Adrenal gland (tissue), 19 donors: ENCODE measurements at places on chromosomes 6 and 20. TPM values are rescaled to one million over a fixed set of nuclear protein-coding genes. Genes with fewer than 3 reads are reported as not detected.

- H3K27me3 ChIP-seq, result no peaks in the 10 kb centered on the region
- no peaks in the 10 kb centered on the region for H3K36me3 ChIP-seq
- DNase-seq, result no peak
- no peak overlapping the region for H3K27ac ChIP-seq
- no peaks in the 10 kb centered on the region for H3K4me1 ChIP-seq
- H3K4me3 ChIP-seq, result no peak overlapping the region
Observed at GRCh38 chr6:85390105-85390728, 59.7 kb upstream of the NT5E start.

DNA sequence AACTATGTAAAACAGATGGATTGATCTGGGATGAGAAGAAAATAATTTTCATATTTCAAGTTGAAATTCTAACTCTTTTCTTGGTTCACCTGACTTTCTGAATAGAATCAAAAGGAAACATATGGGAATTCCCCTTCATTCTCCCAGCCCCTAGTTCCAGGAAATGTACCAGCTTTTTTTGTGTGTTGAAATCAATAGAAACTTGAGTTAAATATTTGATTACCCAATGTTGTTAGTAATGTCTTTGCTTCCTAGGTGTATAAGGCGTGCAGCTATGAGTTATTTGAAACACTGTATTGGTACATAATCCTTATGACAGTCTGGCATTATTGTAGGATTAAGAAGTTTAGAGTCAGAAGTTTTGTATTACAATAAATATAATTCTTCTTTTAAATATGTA lies 21.5 kb downstream of the VNN2 start:
- DNase-seq, result no peak
- no peak overlapping the region for H3K27ac ChIP-seq
- no peaks in the 10 kb centered on the region for H3K4me1 ChIP-seq
- no peak overlapping the region for H3K4me3 ChIP-seq
- no peaks in the 10 kb centered on the region for H3K27me3 ChIP-seq
- no peaks in the 10 kb centered on the region for H3K36me3 ChIP-seq

DNA sequence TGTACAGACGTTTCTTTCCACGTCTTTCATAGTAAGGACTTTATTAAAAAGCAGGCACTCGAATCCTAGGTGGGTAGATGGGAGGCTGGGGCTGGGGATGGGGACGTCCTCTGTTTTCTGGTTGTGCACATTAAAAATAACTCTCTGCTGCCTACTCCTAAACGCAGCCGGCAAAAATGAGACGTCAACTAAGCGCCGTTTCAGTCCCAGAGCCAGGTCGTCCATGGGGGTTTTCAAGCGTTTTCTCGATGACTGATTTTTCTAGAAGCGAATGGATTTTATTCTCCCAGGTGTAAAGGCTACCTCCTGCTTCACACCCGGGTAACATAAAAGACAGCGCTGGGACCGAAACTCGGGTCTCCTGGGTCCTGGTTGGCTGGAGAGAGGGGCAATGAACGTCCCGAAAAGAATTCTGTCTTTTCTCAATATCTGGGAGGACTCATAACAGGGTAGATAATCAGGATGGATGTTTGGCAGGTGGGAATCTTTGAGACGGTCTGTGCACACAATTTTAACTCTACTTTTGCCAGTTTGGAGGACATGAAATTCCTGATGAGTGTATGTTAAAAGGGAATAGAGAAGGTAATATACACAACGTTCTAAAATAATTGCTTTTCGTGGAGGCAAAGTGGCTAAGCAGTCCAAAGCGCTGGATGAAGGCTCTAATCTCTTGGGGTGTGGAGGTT lies 25.2 kb downstream of the GPX6 start:
- no peak overlapping the region for H3K27ac ChIP-seq
- H3K4me3 ChIP-seq, result no peak overlapping the region
- H3K4me1 ChIP-seq, result no peaks in the 10 kb centered on the region
- no peak for DNase-seq
- H3K27me3 ChIP-seq, result peaks cover 25% of the 10 kb centered on the region

DNA sequence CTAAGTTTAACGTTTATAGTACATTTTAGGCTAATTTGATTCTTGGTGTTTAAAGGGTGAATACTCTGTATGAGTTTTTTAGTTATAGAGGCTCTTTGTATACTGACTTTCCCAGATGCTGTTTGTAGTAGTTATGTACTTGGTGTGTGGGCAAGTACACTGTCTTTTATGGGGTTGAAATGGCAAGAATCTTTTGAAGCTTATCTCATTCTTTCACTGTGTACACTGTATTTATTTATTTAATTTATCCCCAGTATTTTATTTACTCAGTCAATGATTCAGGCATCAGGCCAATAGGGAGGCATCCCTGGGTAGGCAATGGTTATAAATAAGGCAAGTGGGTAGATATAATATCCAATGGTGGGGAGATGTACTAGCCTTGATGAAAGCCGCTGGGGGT lies 277.0 kb upstream of the PTCHD4 start:
- H3K27ac ChIP-seq, result no peak overlapping the region
- no peak overlapping the region for H3K4me3 ChIP-seq
- no peaks in the 10 kb centered on the region for H3K27me3 ChIP-seq
- H3K36me3 ChIP-seq, result no peaks in the 10 kb centered on the region
- no peak for DNase-seq

GRCh38 chr6:121503589-121503991 lies 68.1 kb downstream of the GJA1 start:
- H3K36me3 ChIP-seq, result no peaks in the 10 kb centered on the region
- DNase-seq, result no peak
- H3K27ac ChIP-seq, result peak overlapping the region; percentile 56

DNA sequence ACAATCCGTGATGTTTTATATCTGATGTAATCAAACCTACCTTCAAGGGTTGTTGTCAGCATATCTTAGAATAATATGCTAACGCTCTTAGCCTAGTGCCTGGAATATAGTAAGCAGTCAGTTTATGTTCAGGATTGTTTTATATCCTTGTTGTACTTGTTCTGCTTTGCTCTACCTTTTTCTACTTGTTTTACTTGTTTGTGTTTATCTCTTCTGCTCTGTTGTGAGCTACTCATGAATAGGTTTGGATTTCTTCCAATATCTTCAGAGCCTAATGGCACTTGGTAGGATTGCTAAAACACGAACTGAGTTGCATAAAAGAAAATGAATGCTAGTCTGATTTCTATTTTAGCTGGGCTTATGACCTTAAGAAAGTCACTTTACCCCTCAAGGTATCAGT lies 40.1 kb downstream of the DNAH8 start:
- no peak for DNase-seq
- no peaks in the 10 kb centered on the region for H3K4me1 ChIP-seq

GRCh38 chr6:24931296-24931695 lies 4.5 kb downstream of the RIPOR2 start:
- H3K27me3 ChIP-seq, result no peaks in the 10 kb centered on the region
- H3K27ac ChIP-seq, result no peak overlapping the region

DNA sequence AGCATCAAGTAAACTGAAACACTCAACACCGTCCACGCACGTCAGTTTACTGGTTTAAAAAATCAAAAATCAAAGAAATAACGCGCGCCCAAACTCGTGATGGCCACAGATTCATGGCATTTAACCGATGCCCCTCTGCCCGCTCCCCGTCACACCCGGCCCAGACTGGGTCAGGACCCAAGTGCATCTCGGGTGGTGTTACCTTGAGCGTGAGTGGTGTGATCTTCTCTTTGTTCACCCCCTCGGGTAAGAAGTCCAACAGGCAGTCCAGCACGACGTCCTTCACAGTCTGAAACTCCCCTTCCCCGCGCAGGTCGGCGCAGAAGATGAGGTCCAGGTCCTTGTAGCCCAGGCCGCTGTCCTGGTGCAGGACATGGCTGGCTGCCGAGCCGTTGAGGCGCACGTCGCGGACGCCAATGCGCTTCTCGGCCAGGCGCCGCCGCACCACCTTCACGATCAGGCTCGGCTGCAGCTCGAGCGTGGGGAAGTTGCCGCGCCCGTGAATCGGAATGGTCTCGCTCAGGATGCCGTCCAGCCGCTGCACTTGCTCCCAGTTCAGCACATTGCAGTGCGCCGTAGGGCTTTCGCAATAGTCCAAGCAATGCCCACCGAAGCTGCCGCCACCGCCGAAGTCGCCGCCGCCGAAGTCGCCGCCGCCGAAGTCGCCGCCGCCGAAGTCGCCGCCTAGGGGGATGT lies 945 bp downstream of the TENT5A start:
- H3K4me1 ChIP-seq, result peaks cover 37% of the 10 kb centered on the region
- H3K36me3 ChIP-seq, result no peaks in the 10 kb centered on the region
- H3K4me3 ChIP-seq, result peak overlapping the region; percentile 98
- H3K27me3 ChIP-seq, result no peaks in the 10 kb centered on the region
- peak overlapping the region; percentile 98 for H3K27ac ChIP-seq

DNA sequence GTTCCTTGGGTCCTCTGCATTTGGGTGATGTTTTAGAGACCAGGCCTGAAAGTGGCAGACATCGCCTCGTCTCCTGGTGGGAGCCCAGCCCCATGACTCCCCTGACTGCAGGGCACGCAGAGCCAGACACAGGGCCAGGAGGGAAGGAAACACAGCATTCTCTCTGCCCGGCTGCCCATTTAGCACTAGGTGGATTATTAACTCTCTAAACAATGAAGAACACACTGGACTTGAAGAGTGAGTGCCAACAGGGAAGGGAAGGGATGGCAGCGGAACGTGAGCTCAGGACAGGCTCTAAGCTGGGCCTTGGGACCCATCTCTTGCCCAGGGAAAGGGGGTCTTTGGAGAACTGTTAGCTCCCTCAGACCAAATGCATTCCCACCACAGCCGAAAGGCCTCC lies 80.4 kb downstream of the TBXT start:
- H3K27me3 ChIP-seq, result no peaks in the 10 kb centered on the region
- no peaks in the 10 kb centered on the region for H3K4me1 ChIP-seq
- no peak overlapping the region for H3K27ac ChIP-seq
- no peaks in the 10 kb centered on the region for H3K36me3 ChIP-seq
- DNase-seq, result no peak
- H3K4me3 ChIP-seq, result no peak overlapping the region

- no peak for DNase-seq
- no peak overlapping the region for H3K27ac ChIP-seq
- H3K4me1 ChIP-seq, result no peaks in the 10 kb centered on the region
- no peaks in the 10 kb centered on the region for H3K36me3 ChIP-seq
- no peaks in the 10 kb centered on the region for H3K27me3 ChIP-seq
Observed at GRCh38 chr6:70314296-70314695, 11.4 kb upstream of the COL9A1 start.

GRCh38 chr20:32973077-32973717 lies 31.0 kb downstream of the SUN5 start:
- no peak overlapping the region for H3K27ac ChIP-seq
- H3K27me3 ChIP-seq, result no peaks in the 10 kb centered on the region
- no peak overlapping the region for H3K4me3 ChIP-seq

The SLC17A1 gene
- polyA plus RNA-seq, result not detected

The SLC17A2 gene
- polyA plus RNA-seq, result not detected

The TMEM74B gene
- 5.2 TPM for polyA plus RNA-seq

The CLDN20 gene
- not detected for polyA plus RNA-seq

The MLN gene
- polyA plus RNA-seq, result not detected

The IER3 gene
- 136 TPM for polyA plus RNA-seq

The RCAN2 gene
- polyA plus RNA-seq, result 4.5 TPM
